ENCODE measurements at places on chromosomes 7 and 10.
A peak's percentile ranks its signal among the peaks of the same experiment; 100 is the strongest.

GRCh38 chr7:120052884-120053382 lies 220.0 kb upstream of the KCND2 start:
- peak; percentile 2 for DNase-seq

DNA sequence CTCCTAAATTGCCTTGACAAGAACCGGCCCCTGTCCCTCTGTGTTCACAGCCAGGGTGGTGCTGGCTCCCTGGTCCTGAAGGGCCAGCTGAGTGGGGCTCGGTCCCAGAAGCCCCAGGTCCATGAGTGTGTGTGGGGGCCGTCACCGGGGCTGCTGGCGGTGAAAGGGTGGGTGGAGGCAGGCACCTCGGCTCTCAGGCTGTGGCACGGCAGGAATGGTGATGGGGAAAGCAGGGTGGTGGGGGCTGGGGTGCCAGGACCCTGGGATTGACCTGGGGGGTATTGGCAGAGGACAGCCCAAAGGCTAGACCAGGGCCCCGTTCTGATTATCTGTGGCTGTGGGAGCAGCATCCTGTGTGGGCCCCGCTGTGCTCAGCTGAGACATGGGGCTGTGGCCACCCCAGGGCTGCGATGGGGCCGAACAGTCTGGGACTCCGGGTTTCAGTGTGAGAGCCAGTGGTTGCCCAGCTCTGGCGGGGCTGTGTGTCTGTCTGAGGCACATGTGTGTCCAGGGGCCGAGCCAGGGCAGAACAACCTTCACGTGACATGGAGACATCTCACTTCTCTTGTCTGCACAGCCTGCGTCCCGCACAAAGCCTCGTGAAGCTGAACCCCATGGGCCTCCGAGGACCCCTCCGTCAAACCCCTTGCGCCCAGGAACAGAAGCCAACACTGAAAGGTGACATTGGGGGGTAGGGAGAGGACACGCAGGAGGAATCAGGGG lies 144.2 kb downstream of the ELFN1 start:
- DNase-seq = no peak

DNA sequence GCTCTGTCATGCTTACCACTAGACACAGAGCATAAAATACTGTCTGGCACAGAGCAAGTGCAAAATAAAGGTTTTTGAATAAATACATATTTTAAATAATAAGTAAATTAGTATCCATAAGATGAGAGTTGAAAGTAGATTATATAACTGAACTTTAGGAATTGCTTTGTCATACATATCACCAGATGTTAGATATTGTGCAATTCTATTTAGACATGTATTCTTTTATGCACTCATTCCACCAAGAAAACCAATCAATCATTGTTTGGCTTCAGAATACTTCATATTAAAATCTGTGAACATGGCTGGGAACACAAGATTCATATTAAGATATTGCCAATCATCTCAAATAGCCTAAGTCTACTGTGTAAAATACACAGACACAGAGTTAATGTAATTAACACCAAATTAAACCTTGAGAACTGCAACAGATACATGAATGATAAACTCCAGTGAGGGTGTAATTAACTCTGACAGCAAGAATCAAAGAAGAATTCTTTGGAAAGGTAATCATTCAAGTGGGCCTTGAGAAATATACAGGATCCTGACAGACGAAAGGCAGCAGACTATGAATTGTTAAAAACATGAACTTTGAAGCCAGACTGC lies 201.0 kb upstream of the PTN start:
- DNase-seq = no peak

- peak; percentile 43 for DNase-seq
Observed at GRCh38 chr7:87797798-87798403, 78.3 kb downstream of the SLC25A40 start.

GRCh38 chr10:100130831-100131230 lies 49.2 kb upstream of the CPN1 start:
- DNase-seq = no peak

DNA sequence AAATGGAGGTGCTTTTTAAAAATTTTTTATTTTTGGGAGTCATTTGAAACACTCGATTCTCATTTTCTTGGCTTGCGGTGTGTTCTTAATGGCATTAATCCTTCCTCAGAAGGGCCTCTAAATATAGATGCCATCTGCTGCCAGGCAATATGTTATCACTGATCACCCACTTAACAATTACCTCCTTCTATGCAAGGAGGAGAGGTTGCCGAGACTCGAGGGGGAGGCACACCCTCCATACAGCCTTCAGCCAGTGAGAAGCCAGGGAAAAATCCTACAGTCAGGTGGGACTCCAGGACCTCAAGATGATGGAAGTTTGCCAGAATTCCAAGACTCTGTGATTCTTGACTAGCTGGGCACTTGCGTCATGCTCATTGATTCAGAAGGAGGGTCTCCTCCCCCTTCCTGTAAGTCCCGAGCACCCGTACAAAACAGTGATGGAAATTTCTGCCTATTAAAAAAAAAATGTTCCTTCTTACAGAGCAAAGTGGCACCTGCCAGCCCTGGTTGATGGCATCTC lies 574.5 kb downstream of the TYW1 start:
- DNase-seq = no peak

DNA sequence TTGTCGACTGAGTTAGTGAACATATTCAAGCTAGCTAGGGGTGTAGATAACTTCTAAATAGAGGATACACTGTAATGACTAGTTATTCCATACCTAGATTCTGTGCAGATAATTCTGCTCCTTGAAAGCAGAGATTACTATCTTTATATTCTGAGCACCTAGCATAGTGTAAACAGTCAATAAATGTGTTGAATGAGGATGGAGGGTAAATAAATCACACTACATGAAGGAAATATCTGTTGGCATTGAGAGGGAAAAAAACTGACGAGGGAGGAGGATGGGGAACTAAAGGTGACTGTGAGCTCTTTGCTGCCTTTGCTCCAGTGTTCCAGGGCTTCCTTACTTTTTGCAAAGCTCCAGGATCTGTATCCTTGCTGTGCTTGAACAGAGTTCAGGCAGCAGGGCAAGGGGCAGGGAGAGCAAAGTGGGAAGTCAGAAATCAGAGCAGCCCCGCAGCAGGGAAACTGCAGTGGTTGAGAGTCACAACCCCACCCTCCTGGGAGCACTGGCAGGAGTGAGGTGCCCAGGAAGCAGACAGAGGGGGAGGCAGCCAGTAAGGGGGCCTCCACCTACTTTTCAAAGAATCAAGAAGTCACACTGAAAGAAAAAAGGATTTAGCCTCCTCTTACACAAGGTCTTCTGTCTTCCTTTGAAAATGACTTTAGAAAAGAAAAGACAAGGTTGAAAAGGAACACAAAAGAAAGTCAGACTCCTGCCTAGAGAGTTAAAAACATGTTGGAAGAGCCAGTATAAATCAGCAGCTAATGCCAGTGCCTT lies 71.8 kb upstream of the LRRN3 start:
- no peak for DNase-seq

GRCh38 chr7:110960811-110961210 lies 130.1 kb upstream of the LRRN3 start:
- peak; percentile 6 for DNase-seq

GRCh38 chr10:102812231-102812876 lies 24.9 kb downstream of the CYP17A1 start:
- no peak for DNase-seq

- peak; percentile 99 for DNase-seq
Observed at GRCh38 chr7:41955893-41956675, 253.2 kb upstream of the INHBA start.

DNA sequence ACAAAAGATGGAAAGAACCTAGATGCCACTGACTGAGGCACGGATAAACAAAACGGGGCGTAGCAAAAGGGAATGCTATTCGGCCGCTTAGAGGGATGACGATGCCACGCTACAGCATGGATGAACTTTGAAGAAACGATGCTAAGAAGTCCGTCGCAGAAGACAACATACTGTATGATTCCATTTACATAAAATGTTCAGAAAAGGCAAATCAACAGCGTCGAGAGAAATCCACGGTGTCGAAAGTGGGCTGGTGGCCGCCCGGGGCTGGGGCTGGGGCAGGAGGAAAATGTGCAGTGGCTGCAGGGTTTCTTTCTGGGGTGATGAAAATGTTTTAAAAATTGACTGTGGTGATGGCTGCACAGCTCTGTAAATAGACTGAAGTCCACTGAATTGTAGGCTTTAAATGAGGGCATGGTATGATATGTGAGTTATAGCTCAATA lies 24.1 kb downstream of the GNA12 start:
- DNase-seq = no peak

DNA sequence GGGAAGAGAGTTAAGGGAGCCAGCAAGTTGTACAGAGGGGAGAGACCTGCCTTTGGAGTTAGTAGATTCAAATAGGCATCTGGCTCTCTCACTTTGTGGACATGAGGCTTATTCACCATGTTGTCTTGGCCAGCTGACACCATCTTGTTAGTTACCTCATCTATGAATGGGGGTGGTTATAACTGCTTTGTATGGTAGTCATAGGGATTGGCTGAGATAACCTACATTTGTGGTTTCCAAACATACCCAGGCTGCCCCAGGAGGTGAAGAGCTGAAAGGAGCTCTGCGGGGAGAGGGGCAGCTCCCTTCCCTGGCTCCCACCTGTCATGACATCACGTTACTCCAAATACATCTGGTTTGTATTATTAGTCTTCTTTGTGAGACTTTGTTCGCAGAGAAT lies 393.3 kb upstream of the AUTS2 start:
- DNase-seq = no peak

DNA sequence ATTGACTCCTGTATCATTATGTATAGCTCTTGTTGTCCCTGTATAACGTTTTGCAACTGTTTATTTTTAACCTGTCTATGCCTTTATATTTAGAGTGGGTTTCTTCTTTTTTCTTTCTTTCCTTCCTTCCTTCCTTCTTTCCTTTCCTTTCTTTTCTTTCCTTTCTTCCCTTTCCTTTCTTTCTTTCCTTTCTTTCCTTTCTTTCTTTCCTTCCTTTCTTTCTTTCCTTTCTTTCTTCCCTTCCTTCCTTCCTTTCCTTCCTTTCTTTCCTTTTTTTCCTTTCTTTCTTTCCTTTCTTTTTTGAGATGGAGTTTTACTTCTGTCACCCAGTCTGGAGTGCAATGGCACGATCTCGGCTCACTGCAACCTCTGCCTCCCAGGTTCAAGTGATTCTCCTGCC lies 5.9 kb downstream of the JAKMIP3 start:
- DNase-seq = no peak

- no peak for DNase-seq
Observed at GRCh38 chr10:78755877-78756455, 312.8 kb upstream of the ZMIZ1 start.

- DNase-seq = no peak
Observed at GRCh38 chr10:110009736-110010475, 2.1 kb downstream of the ADD3 start.

DNA sequence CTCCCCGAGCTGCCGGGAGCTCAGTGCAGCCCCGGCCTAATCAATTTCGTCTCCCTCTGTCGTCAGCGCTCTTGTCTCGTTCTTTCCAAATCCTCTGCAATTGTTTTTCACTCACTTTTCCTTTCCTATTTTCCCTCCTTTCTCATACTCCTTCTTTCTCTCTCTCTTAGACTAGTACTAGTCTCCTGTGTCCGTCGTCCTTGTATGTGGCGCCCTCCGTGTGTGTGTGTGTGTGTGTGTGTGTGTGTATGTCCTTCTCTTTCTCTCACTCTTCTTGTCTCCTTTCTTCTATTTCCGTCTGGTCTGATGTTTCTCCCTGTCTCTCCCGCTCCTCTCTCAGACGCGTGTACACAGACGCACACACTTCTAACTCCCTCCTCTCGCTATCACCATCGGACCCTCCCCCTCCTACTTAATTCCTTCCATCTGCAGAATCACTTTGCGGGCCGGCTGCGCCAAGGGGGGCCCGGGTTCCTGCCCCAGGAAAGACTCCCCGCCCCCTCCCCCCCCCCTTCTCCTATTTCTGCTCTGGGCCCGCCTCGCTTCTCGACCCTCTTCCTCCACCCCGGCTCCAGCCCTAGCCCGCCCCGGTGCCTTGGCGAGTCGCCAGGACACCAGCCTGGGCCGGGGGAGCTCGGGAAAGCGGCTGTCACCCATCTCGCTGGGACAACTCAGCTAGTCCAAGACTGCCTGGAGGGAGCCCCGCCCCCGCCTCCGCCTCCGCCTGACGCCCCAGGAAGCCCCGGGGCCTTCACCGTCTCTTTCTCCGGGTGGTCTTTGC lies 743 bp upstream of the ZCCHC24 start:
- DNase-seq = peak; percentile 55

GRCh38 chr7:101308245-101309085 lies 13.1 kb downstream of the IFT22 start:
- DNase-seq = peak; percentile 52

DNA sequence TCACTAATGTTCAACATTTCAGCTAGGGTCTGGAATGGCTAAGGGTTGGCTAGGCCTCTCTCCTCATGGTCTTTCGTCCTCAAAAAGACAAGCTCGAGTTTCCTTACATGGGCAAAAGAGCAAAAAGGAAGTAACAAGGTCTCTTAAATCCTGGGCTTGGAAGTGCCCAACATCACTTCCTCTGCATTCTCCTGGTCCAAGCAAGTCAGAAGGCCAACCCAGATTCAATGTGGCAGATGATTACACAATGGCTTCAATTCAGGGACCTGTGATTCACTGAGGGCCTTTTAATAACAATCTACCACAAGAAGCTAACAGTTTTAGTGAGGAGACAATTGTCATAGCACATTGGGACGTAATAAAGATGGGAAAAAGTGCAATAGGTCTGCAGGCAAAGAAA lies 4.4 kb upstream of the NUP205 start:
- DNase-seq = no peak

DNA sequence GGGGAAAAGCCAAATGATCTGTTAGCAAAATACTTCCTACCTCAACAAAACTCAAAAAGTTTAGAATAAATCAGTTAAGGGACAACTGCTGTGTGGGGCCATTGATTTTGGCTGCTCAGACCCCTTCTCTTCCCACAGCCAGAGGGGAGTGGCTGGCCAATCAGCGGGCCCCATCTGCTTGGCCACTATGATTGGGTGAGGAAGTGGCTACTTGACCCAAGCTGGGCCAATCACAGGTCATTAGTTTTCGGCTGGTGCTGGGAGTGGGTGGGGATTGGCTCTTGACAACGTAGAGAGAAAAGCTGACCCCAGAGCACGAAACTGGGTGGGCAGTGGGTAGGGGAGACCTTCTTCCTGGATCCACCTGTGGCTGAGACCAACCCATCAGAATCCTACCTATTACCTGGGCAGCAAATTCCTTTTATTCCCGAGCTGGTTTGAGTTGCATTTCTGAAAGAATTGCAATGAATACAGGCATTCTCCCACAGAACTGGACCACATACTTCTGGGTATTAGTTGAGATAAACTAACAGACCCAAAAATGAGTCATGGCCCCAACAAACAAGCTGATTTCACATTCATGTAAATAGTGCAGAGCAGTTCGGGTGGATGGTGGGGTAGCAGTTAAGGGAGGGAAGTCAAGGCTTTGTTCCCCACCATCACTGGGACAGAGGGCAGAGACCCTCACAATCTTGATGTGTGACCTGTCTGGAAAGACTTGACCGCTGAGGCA lies 35.6 kb upstream of the HMX3 start:
- no peak for DNase-seq

GRCh38 chr10:31070691-31071090 lies 39.0 kb upstream of the ZNF438 start:
- no peak for DNase-seq

GRCh38 chr7:43618073-43618472 lies 35.2 kb downstream of the STK17A start:
- DNase-seq = no peak

- peak; percentile 76 for DNase-seq
Observed at GRCh38 chr10:122494833-122495232, 33.5 kb downstream of the HTRA1 start.
